Motor neuron (in vitro differentiated cells): ENCODE measurements at places on chromosomes 7 and 10. TPM values are rescaled to one million over a fixed set of nuclear protein-coding genes. Genes with fewer than 3 reads are reported as not detected.

The MCM10 gene
- total RNA-seq = 0.27 and 0.31 TPM in 2 replicates

The PRLHR gene
- 0.17 and 0.18 TPM in 2 replicates for total RNA-seq

The LRRC61 gene
- total RNA-seq = 5.1 and 5.9 TPM in 2 replicates

The RARRES2 gene
- total RNA-seq = 18.2 and 18.9 TPM in 2 replicates

The GNAI1 gene
- total RNA-seq = 30.6 and 32.8 TPM in 2 replicates
